ENCODE measurements at places on chromosomes 3 and 15.

- peak; percentile 31 for DNase-seq
Measured at GRCh38 chr3:176978441-176978840, 218.8 kb downstream of the TBL1XR1 start.

- peak; percentile 94 for DNase-seq
Measured at GRCh38 chr3:13543253-13543652, 5.7 kb upstream of the FBLN2 start.

- DNase-seq = no peak
Measured at GRCh38 chr3:183626877-183627594, 8.4 kb upstream of the KLHL24 start.

- DNase-seq = peak; percentile 44
Measured at GRCh38 chr15:90143166-90143655, 40.9 kb upstream of the IDH2 start.

DNA sequence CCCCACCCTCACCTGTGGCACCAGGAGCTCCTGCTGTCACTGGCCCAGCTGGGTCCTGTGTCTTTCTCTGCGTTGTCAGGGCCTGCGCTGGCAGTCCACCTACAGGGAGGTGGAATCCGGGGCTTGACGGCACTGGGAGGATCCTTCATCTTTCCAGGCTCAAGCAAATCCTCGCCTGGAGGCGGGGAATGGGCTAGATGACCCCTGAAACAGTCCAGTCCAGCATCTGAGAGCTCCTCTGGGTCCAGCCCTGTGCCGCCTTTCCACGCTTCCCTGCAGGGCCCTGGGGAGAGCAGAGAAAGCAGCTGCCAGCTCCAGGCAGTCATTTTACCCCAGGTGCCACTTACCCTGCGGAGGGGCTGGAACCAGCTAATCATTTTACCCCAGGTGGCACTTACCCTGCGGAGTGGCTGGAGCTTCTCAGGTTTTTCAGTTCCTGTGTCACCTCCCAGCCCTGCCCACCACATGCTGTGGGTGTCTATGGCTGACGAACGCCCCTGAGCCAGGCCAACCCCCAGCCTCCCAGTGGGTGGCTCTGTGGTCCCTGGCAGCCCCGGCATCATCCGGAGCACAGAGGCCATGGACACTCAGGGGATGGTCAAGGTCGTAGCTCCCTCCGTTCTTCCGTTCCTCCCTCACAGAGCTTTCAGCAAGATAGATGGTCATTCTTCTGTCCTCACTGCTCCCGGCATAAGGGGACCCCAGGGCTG, 17.9 kb upstream of the ADIPOQ start:
- DNase-seq = no peak

- no peak for DNase-seq
Measured at GRCh38 chr3:61248496-61248895, 2.8 kb downstream of the FHIT start.

DNA sequence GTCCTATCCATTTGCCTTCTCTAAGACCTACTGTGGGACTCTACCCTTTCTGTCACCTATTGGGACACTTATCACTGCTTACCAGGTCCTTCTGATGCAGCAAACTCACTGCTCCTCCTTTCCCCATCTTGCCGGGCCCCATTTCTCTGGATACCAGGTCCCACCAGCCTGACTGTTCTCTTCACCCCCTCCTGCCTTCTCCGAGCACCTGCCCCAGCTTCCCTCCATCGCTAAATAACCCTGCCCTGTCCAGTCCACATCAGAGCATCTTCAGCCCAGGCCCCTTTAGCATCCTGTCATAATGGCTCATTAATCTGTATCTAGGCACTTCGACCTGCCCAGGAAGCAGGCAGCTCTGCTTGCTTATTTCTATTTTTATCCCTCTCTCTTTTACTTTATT, 74.7 kb downstream of the CRYGS start:
- no peak for DNase-seq

DNA sequence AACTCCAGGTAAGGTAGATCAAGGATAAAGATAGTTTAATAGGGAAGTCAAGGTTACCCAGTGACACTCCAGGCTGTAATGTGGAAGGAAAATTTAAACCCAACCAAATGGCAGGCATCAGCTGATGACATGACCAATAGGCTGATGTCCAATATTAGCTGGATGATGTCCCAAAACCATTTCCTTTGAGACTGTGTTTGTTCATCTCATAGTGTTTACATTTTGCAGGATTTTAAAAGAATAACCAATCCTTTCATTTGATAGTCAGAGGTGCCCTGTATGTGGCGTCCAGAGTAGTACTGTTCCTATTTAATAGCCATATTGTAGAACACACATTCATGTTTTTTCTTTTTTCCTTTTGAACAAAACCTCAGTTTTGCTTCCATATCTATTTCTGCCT, 23.3 kb upstream of the TMEM158 start:
- no peak for DNase-seq

DNA sequence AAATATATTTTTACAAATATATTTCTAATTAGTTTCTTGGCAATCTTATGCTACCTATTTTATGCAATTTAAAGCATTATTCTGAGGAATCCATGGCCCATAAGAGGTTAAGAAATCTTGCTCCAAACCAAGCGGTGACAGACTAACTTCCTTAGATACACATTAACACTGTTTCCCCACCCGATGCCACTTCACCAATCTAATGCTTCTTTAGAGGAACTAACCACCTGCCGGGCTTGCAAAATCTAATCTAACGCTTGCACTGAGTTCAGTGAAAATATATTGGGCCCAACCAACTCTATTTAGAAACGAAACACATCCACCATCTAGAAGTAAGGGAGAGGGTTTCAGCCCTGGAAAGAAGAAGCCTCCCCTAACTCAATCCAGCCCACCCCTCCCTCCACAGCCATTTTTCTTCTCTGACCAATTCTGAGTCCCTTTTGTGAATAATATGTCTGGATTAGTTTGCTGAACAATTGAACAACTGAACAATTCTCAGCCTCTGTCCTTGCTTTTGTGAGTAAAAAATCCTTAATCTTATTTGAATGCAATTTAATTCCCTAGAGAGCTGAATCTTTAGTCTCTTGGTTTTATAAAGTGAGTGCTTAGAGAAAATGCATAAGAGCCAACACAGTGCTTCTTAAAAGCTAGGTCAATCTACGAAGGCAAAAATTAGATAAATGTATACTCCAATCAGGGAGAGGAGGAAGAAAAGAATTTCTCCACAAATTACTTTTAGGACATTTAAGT, 150.4 kb upstream of the ADAMTS9 start:
- DNase-seq = no peak

Data from fibroblast of skin of right biceps (primary cell).